Bronchial smooth muscle cell (primary cell): ENCODE measurements at places on chromosomes 5 and 9. TPM values are rescaled to one million over a fixed set of nuclear protein-coding genes. Genes with fewer than 3 reads are reported as not detected.

The TSLP gene
- 2.5 and 15.9 TPM in 2 replicates for total RNA-seq

The HARS2 gene
- 27.0 and 34.0 TPM in 2 replicates for total RNA-seq

The GLRA1 gene
- total RNA-seq, result not detected in 2 replicates

The MEGF10 gene
- not detected in 2 replicates for total RNA-seq

The FOXD4L3 gene
- total RNA-seq, result not detected in 2 replicates

The ARL10 gene
- total RNA-seq, result 7.6 and 11.3 TPM in 2 replicates

The TGFBI gene
- total RNA-seq, result 985 and 2,490 TPM in 2 replicates

The PCDHA3 gene
- total RNA-seq, result 0.32 and 0.34 TPM in 2 replicates

The SOX30 gene
- 0.16 TPM in 1 of 2 replicates, not detected in the other for total RNA-seq

The FGF1 gene
- 0.34 and 0.47 TPM in 2 replicates for total RNA-seq

The LAMC3 gene
- 0.09 TPM in 1 of 2 replicates, not detected in the other for total RNA-seq

The GDNF gene
- 0.09 and 0.32 TPM in 2 replicates for total RNA-seq

The SLC12A7 gene
- total RNA-seq, result 7.3 and 16.1 TPM in 2 replicates

The LRRC14B gene
- not detected in 2 replicates for total RNA-seq

The DRD1 gene
- under 0.01 TPM in 1 of 2 replicates, not detected in the other for total RNA-seq

The GABRP gene
- total RNA-seq, result not detected in 2 replicates

The IFNA21 gene
- not detected in 2 replicates for total RNA-seq

The PMPCA gene
- 30.7 and 36.9 TPM in 2 replicates for total RNA-seq

The ADAMTS13 gene
- total RNA-seq, result 2.5 and 3.3 TPM in 2 replicates

The EIF4E1B gene
- 0.26 TPM in 1 of 2 replicates, not detected in the other for total RNA-seq

The PTBP3 gene
- 5.3 and 8.7 TPM in 2 replicates for total RNA-seq

The IRX1 gene
- 0.09 TPM in 1 of 2 replicates, not detected in the other for total RNA-seq
